ENCODE measurements at places on chromosomes 5 and 9.

DNA sequence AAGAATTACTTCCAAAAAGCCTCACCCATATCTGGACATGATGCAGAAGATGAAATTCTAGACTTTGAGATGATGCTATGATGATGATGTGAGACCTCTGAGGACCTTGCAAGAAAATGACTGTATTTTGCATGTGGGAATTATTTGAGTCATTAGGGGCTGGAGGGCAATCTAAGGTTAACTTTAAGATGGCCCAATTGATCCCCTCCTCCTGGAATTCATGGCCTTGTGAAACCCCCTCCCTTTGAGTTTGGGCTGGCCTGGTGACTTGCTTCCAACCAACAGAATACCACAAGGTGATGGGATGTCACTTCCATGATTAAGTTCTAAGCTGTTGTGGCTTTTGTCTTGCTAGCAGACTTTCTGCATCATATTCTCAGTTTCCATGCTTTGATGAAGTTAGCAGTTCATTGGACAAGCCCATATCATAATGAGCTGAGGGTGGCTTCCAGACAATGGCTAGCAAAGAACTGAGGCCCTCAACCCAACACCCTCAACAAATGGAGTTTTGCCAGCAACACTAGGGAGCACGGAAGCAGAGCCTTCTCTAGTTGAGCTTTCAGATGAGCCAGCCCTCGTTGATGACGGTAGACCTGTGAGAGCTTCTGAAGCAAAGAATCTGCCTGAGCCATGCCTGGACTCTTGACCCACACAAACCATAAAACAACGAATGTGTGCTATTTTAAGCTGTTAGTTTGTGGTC is 7.4 kb upstream of the AMACR start:
- DNase-seq = no peak

GRCh38 chr5:67896311-67896929 is 319.1 kb upstream of the PIK3R1 start:
- DNase-seq = no peak

DNA sequence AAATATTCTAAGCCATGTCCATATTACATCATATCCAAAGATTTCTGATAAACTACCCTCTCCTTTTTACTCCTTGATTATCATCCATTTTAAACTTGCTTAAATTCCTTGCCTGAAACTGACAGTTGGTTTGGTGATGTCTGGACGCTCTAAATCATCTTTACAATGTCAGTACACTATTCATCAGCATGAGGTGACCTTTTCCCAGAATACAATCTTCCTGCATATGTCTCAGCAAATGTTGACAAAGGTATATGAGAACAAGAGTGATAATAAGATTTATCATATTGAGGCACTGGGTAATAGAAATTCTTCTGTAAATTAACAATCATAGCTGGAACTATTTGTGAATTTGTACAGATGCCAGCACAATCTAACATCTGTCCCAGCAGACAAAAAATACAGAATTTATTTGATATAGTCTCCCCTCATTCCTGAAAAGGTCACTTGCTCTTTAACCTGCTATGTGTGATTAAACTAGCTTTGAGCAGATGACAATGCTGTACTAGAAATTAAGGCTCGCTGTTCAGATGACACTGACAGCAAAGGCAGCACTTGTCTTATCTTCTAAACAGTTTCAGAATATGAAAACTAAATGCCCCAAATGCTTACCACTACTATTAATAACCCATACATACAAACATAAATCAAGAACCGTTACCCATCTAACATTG is 32.2 kb downstream of the COX7C start:
- DNase-seq = no peak

- no peak for DNase-seq
These were observed 615.0 kb downstream of the HINT1 start for GRCh38 chr5:130549884-130550561.

DNA sequence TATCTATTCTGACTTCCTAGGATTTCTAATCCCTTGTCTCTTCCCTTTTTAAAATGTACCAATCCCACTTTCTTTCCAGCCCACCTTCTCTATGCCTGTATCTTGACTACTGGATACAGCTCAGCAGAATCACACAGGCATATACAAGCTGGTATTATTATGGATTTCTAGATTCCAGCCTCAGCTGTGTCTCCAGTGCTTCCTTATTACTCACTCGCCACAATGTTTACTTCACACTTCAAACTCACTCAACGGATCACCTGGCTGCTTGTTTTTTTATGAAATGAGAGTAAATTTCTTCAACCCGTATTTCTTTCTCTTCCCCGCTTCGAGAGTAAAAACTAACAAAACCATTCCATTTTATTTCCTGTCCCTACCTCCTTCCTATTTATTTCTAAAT is 38.8 kb downstream of the CWC27 start:
- DNase-seq = no peak

- DNase-seq = no peak
These were observed 38.6 kb downstream of the SH3RF2 start for GRCh38 chr5:145975001-145975360.

DNA sequence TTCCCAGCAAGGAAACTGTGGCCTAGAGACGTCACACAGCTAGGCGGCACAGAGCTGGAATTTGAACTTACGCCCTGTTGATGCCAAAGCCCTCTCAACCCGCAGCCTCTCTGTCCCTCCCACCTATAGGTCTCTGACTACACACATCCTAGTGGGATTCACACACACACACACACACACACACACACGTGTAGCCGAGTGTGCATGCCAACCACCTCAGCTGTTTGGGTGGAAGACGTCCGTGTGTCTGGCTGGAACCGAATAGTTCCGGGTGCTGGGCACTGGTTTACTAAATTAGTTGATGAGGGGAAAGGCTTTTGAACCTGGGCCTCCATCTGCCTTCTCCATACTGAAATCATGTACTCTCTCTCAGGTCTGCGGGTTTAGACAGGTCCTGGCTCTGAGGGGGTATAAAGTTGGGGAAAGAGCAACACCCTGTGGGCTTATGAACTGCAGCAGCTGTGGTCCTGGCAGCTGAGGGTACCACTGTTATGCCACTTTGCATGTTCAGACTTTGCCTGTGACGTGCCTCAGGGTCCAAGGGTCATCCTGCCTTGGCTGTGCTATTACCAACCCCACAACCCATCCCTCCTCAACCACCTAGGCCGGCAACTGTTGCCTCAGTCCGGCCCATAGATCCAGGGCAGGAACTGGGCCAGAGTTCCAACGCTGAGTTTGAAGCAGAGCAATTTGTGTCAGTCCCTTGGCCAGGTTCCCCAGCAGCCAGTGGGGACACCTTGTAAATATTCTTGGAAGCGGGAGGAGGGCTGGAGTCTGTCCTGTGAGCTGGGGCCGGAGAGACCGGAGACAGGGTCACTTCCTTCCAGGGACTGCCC is 50.5 kb downstream of the PSD2 start:
- no peak for DNase-seq

- no peak for DNase-seq
These were observed 57.4 kb downstream of the ATPSCKMT start for GRCh38 chr5:10192309-10192708.

DNA sequence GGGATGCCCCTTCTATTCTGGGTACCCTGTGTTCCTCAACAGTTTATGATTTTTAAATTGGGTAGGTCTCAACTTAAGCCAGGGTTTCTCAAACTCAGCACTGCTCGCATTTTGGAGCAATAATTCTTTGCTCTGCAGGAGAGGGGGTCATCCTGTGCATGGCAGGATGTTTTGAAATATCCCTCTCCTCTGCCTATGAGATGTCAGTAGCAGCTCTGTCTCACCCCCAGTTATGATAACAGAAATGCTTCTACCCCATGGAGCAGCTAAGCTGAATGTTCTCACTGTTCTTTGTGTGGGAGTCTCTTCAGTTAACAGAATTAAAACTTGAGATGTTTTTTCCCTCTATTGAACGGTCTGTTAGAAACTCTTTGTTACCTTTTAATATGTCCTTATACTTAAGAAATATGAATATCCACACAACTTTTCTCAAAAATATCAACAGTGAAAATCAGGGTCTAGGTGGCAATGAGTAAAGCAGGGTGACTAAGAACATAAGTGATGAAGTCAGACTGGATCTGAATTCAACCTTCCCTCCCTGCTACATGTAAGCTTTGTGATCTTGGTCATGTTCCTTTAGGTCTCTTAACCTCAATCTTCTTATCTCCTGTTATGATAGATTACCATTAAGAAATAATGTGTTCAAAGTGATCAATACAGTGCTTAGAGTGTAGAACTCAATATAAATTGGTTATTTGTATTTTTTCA is 89.0 kb downstream of the CAMK4 start:
- no peak for DNase-seq

DNA sequence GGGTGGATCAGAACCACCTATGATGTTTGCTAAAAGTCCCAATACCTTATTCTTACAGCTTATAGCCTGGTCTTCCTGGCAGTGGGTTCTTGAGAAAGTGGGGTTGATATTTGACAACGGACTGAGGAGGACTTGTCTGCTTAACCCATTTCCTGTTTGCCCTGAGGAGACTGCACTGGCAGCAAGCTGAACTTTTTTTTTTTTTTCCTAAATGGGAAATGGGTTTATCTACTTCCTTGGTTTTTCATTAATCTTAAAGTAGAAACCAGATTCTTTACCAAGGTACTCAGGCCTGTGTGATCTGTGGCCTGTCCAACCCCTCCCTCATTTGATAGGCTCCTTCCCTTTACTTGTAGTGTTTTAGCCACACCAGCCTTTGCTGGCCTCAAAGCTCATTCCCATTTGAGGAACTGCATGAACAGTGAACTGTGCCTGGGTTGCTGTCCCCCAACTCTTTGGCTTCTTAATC is 47.1 kb downstream of the C9orf57 start:
- no peak for DNase-seq

- no peak for DNase-seq
These were observed 70.0 kb upstream of the IL17B start for GRCh38 chr5:149448831-149449714.

DNA sequence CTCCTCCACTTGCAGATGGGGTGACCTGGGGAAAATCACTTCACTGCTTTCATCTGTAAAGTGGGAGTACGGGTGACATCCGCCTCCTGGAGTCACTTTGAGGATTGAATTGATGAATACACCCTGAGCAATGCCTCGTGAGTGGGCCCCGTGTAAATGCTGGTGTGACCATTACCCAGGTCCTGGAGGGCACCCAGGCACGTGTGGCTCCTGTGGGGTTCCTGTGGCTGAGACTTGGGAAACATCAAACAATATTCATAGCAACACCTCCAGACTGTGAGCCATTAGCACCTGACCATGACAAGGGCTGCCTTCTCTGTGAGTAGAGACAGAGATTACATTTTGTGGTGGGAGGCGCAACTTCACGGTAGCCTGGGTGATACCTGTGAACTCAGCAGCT is 11.4 kb downstream of the MRPL36 start:
- DNase-seq = no peak

DNA sequence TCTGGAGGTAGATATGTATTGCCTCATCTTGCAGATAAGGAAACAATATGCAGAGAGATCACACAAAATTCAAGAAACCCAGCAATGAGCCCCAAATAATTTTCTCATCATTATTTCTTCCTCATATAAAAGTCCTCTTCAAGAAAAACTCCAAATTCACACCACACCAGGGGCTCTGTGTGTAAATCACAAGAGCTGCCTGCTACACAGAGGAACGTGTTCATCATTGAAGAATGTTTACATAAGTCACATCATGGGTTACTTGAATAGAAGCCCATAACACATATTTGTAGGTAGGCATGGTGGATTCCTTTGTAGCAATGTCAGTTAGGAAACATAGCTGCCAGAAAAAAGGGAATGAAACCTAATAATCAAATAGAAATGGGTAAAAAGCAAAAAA is 308.1 kb upstream of the TLE4 start:
- no peak for DNase-seq

DNA sequence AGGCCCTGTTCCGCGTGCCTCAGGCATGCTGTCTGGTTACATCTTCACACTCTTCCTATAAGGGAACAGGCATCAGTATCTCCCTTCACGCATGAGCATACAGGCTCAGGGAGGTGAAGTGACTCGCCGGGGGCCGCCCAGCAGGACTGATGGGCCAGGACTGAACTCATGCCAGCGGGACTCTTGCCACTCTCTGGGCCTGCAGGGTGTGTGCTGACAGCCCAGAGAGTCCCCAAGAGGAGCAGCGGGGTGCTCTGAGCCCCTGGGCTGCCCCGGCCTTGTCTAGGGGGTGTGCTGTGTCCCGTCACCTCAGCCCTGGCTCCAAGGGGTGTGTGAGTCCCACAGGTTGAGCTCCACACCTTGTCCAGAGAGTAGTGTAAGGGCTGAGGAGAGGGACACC is 9.9 kb downstream of the KCNT1 start:
- no peak for DNase-seq

DNA sequence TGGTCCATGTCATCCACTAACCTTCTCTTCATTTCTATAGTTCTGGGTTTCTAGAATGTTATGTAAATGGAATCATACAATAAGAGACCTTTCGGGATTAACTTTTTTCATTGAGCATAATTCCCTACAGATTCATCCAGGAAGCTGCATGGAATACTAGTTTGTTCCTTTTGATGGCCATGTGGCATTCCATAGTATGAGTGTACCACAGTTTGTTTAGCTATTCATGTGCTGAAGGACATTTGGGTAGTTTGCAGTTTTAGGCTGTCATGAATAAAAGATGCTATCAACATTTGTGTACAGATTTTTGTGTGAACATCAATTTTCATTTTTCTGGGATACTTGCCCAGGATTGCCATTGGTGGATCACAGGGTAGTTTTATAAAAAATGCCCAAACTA is 6.8 kb upstream of the SPTLC1 start:
- no peak for DNase-seq

GRCh38 chr5:137836298-137836697 is 31.4 kb upstream of the MYOT start:
- DNase-seq = no peak

DNA sequence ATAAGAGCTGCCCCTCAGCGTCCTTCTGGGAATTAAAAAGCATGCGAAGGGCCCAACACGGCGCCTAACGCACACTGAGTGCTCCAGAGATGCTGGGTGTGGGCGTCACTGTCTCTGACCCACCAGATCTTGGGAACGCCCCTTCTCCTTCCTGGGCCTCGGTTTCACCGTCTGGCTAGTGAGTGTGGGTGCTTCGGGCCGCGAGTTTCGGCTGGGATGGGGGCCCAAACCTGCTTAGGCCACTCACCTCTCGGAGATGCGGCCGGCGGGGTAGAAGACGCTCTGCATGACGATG is 3.7 kb downstream of the PIP5KL1 start:
- DNase-seq = no peak

GRCh38 chr5:31193591-31194467 is at the start of gene CDH6:
Gene CDH6, plus strand, starts transcription at chr5:31193686. Its CDS starts 73,788 bp downstream, at chr5:31267474.
- DNase-seq = no peak

GRCh38 chr5:124824637-124825158 is 78.3 kb upstream of the ZNF608 start:
- DNase-seq = no peak

GRCh38 chr9:77616191-77616590 is 31.9 kb downstream of the GNA14 start:
- DNase-seq = no peak
